ENCODE measurements at places on chromosomes 2 and 18.
A peak's percentile ranks its signal among the peaks of the same experiment; 100 is the strongest.

DNA sequence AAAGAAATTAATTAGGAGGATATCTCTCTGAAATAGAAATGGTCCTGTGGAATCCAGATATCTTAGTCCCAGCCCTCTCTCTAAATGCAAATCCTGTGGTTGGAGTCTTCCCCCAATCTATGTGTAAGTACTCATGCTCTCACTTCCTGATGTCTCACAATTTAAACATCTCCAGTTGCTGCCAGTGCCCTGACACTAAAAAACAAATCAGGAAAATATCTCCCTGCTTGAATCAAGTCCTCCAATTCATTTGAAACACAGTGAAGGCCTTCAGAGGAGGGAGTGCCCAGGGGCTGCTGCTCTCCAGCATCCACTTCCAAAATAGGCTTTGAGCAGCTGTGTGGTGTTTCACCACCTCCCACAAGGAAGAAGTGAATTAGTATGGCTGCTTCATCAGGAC lies 413.8 kb downstream of the RAD51AP2 start:
- DNase-seq: peak; percentile 48

- DNase-seq: no peak
Measured at GRCh38 chr2:74841641-74842040, 7.7 kb downstream of the HK2 start.

DNA sequence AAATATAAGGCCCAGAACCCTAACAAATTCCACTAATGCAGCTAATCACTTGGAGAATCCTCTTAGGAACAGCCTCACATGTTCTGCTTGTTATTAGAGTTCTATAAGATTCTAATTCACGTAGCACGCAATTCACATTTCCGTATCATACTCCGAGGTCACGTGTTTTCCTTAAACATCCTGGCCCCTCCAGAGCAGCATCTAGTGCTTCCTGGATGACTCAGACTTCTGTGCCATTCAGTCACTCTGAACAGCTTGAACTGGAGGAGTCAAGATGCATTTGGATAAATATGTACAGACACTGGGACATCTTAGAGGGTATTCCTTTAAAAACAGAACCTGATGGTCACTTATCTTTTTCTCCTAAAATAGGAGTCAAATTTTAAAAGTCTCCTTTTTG lies 156.5 kb downstream of the MYO5B start:
- DNase-seq: peak; percentile 4

- no peak for DNase-seq
Measured at GRCh38 chr2:778731-779350, 101.6 kb upstream of the TMEM18 start.

GRCh38 chr2:96622544-96622943 lies 15.6 kb downstream of the KANSL3 start:
- no peak for DNase-seq

- no peak for DNase-seq
Measured at GRCh38 chr18:65790604-65791003, 39.8 kb downstream of the CDH7 start.

DNA sequence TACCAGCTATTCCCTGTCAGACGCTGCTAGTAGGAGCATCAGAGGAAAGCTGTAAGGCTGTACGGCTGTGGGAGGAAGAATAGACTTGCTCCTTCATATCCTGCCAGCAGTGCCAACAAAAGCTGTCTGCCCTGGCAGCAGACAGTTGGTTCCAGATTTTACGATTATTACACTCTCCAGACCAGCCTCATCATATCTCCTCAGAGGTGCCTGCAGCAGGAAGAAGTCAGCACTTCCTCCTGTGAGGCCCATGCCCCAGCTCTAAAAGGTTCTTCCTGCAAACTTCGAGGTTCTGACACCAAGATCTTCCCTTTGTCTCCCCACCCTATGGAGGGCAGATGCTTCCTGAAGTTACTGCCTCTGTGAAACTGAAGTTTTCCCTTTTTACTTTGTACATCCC lies 537.7 kb upstream of the PKDCC start:
- DNase-seq: no peak

DNA sequence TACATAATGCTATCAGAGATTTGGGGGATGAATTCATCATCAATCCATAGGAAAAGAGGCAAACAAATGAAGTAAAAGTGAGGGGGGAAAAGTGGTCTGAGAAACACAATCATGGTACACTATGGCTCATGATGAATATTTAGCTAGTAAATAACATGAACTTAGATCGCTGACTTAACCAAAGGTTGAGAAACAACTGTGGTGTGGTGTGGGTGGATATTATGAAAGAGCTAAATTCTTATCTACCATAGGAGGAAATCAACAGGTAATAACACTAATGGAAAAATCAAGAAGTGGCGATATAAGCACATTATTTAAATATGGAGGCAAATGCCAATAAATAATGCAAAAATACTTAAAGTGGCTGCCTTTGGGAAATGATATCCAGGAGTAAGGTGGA lies 12.2 kb upstream of the TPRKB start:
- DNase-seq: no peak

GRCh38 chr2:69154106-69154505 lies 141.1 kb downstream of the ANTXR1 start:
- no peak for DNase-seq

DNA sequence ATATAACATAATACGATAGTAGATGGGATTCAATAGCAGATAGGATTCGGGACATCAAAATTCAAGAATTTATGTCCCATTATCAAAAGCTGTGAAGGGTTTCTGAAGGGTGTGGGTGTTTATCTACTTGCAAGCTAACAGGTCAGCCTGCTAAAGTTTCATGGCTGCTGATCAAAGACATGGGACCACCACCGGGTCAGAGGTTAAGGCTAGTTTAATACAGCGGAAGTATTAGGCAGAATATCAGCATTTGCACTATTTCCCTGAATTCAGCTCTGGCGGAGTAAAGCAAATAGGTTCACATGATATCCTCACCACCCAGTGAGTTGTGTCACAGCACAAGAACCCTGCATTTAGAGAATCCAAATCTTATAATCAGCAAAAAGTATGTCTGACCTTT lies 82.5 kb downstream of the DSEL start:
- no peak for DNase-seq

DNA sequence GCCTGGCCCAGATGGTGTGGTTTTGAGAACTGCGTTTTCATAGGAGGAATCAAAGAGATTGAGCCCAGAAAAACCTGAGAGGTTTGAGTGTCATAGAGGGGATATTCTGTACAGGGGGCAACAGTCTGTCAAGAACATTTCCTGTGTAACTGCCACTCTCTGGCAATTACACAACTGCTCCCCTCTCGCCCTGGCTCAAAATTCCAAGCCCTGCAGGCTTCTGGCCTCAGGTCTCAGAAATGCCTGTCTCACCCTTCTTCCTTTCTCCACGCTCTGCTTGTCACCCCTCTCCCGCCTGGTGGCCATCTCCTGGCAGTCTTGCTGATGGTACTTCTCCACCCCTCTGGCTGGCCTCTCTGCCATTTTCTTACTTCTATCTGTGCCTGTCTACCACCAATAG lies 4.0 kb downstream of the VAMP5 start:
- no peak for DNase-seq

DNA sequence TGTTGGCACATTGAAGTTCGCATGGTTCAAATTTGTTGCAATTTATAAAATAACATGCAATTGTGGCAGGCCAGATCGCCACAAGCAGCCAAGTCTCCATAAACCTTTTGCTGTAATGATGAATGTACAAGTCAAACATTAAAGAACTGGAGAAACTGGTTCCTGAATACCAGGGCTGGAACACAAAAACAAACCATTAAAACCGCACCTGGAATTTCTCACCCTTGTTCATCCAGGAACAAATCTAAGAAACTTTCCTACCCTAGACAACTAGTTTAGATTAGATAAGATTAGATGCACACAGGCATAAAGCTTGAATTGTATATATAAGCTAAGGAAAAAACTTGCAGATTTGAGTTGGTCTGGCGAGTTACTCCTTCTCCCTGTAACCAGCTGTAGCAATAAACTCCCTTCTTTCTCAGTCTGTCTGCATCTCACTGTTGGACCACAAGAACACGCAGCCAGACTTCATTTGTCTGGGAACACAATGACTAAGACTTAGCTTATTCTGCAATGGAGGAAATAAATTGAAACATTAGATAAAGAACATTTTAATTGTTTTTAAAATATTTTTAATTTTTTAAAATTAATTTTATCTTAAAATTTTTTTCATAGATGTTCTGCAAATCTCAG lies 1835.5 kb upstream of the LRRTM1 start:
- no peak for DNase-seq

DNA sequence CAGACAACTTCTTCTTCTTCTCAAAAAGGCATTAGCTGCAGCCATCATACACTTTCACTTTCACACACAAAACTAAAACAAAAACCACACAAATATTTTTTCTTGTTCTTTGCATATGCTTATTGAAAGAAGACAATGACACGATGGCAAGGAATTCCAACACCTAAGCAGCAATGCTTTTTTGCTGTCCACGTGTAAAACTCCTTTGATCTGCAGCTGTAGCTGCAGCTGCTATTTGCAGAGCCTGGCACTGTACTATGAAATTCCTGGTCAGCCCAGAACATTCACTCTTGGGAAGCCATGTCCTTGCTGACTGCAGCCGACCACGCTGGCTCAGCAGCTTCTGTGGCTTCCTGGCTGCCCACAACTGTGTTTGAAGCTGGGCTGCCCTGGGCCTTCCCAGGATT lies 316.2 kb downstream of the CDH2 start:
- peak; percentile 88 for DNase-seq

DNA sequence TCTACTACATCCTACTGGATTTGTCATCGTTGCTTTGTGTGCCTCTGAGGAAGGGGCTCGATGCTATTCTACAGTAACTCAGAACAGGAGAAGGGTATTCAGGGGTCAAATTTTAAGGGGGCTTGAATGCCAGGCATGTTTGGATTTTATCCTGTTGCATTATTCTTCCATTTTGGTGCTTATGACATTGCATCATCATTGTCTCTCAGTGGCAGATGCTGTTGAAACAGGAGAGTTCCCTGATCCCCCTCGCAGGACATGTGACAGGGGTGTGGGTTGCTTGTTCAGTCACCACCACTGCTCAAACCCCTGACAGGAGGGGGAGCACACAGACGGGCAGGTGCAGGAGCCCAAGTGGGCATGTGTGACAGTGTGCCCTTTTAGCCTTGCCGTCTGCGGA lies 156.7 kb downstream of the SLC4A3 start:
- no peak for DNase-seq

DNA sequence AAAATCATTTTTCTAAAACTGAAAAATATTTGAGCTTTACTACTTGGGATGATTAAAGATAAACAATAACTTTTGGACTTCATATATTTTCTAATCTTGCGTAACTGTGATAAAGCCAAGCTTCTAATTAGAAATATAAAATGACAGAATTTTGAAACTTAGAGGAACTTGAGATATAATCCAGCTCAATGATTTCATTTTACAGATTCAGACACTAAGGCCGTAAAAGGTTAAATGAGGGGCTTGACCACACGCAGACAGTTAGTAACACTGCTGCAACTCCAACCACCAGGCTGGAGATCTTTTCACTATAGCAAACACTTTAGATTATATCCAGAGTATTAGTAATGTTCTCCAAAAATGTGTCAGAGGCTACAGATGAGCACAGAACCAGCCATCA lies 445.5 kb downstream of the ZEB2 start:
- no peak for DNase-seq

DNA sequence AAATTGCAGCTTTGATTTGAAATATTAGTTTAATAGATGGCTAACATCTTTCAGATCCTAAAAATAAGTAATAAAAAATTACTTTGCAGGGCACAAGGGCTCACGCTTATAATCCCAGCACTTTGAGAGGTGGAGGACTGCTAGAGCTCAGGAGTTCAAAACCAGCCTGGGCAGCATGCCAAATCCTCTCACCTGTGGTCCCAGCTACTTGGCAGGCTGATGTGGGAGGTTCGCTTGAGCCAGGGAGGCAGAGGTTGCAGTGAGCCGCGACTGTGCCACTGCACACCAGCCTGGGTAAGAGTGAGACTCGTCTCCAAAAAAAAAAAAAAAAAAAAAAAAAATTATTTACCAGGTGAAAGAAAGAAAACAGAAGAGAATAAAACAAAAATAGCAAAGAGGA lies 449.8 kb downstream of the NRXN1 start:
- DNase-seq: no peak

- DNase-seq: no peak
Measured at GRCh38 chr18:38402509-38402908, 836.9 kb upstream of the CELF4 start.

- DNase-seq: no peak
Measured at GRCh38 chr18:76315722-76316230, 179.3 kb downstream of the ZNF516 start.

- peak; percentile 10 for DNase-seq
Measured at GRCh38 chr2:12778369-12778768, 61.6 kb downstream of the TRIB2 start.

DNA sequence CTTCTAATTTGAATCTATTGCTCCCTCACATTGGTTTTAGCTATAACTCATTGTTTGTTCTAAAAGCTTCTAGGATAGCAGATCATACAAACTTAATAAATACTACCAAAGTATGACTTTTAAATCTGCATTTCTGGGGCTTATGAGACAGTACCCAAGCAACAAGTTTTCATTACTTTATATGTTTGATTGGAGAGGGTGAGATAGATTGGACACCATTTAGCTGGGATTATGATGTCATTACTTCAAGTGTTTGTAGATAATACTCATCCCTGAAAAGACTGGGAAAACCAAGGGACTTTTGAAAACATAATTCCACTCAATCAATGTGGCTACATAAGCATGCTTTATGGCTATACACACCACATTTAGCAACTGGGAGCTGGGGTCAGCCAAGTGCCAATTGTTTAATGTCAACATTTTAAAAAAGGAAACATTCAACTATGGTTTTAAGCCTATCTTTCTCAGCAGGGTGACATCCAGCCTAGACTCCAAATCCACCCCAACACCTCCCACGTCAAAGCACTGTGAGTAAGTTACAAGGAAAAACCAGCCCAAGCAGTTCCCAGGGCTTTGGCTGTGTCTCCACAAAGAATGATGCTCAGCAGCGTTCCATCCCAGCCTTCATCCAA lies 119.9 kb downstream of the ETAA1 start:
- peak; percentile 60 for DNase-seq

GRCh38 chr18:51559198-51559901 lies 361.9 kb upstream of the MEX3C start:
- peak; percentile 44 for DNase-seq

DNA sequence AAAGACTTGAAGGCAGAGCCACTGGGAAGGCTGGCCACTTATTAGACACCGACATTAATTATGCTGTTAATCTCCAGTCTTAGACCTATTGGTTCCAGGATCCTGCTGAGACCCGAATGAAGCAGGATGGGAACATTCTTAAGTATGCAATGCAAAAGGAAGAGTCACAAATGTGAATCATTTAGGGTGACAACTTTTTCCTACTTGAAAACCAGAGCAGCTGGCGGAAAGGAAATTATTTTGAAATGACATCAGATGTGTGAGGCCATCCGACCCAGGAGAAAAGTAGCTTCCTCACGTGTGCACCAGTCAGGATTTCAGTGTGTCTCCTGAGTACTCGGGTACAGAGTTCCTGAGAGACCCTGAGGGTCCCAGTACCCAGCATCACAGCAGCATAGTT lies 222.9 kb upstream of the NCKAP5 start:
- DNase-seq: peak; percentile 28

DNA sequence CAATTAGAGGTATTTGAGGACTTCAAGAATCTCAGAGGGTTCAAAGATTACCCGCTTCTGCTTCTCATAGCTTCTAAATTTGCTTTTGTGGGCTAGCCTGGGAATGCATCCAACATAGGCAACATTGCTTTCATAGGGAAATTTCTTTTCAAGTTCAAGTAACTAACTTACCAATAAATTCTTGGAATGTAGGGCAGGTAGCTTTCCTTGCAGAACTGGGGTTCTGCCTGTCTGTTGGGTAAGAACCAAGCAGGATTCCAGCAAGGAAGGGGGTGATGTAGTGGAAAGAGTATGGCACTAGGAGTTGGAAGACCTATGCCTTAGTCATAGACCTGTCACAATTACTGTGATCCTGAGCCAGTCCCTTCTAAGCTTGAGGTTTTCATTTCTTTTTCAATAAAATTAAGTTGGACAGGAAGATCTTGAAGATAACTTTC lies 164.1 kb downstream of the FHOD3 start:
- peak; percentile 91 for DNase-seq

Data from astrocyte of the hippocampus (primary cell).